ENCODE measurements at places on chromosomes 12 and 14.

GRCh38 chr12:27290501-27291168, 42.0 kb upstream of the BMAL2 start:
- no peak for DNase-seq

- DNase-seq = peak; percentile 65
Measured at GRCh38 chr14:77369285-77369684, 7.6 kb downstream of the TMED8 start.

GRCh38 chr14:81388336-81388735, 11.8 kb downstream of the STON2 start:
- DNase-seq = no peak

DNA sequence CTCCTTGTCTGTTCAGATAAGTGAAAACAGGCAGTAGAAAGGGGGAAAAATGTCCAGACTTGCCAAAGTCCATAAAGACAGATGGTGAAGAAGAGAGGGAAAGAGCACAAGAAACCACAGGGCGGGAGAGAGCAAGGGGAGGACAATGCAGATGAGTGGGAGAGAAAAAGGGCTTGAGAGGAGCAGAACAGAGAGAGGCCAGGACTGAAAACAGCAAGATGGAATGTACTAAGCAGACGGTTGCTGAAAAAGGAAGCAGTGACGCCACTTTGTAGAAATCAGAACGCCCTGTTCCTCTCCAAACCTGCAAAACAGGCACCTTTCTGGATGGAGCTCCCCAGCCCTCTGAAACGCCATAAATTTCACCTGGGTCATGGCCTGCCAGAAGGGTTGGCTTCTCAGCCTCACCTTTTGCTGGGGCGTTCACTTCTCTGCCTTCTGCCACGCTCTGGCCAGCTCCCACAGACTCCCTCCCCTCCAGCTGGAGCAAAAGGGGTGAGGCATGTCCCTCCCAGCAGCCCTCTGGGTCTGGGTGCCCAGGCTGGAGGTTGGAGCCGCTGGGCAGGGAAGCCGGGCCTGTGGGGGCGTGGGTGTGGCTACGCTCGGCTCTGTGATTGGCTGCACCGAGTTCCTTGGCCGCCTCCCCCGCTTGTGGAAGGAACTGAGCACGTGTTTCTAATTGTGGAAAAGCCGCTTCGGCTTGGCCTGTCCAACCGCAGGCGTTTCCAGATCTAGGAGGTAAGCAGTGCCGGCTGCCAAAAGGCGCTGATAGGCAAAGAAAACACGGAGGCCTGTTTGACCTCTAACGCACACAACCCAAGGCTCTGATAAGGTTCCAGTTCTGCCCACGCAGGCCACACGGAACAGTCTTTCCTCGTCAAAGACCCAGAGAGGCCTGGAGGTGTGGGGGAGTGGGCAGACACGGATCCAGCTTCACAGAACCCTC, 29.3 kb downstream of the SLC7A8 start:
- peak; percentile 10 for DNase-seq

- DNase-seq = no peak
Measured at GRCh38 chr12:115398311-115398781, 714.4 kb upstream of the TBX3 start.

- DNase-seq = no peak
Measured at GRCh38 chr12:49230805-49231194, 34.1 kb upstream of the TUBA1C start.

DNA sequence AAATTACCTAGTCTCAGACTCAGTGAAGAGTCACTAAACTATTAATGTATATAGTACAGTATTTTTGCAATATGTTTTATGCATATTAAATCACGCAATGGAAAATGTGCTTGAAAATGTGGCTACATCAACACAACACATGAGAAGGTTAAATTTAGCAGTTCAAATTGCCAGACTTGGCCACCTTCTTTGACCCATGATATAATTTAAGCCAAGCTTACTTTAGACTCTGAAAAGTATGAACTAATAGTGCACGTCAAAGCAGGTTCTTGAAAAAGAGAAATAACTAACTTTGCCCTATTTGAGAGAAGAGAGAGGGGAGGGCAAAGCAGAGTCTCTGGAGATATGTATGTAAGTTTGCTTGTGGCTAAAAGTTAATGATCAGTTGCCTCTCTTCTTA, 68.7 kb downstream of the SLC16A7 start:
- DNase-seq = no peak

GRCh38 chr14:66920196-66920595, 269.0 kb upstream of the GARIN2 start:
- no peak for DNase-seq

DNA sequence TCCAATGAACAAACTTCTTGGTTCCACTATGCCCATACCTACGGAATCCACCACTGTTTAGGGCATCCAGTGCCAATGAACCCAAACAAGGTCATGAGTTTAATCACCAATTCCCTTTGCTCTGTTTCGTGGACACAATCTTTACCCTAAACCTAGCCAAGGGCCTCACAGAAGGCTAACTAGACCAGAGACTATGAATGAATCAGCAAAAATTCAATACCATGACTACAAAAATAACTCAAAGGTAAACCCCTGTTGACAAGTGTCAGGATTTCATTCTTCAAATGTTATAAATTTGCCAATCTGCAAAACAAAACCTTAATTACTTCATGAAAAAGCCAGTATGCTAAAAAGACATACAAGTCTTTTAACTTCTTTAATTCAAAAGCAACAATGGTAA, 96.7 kb downstream of the CEP128 start:
- no peak for DNase-seq

DNA sequence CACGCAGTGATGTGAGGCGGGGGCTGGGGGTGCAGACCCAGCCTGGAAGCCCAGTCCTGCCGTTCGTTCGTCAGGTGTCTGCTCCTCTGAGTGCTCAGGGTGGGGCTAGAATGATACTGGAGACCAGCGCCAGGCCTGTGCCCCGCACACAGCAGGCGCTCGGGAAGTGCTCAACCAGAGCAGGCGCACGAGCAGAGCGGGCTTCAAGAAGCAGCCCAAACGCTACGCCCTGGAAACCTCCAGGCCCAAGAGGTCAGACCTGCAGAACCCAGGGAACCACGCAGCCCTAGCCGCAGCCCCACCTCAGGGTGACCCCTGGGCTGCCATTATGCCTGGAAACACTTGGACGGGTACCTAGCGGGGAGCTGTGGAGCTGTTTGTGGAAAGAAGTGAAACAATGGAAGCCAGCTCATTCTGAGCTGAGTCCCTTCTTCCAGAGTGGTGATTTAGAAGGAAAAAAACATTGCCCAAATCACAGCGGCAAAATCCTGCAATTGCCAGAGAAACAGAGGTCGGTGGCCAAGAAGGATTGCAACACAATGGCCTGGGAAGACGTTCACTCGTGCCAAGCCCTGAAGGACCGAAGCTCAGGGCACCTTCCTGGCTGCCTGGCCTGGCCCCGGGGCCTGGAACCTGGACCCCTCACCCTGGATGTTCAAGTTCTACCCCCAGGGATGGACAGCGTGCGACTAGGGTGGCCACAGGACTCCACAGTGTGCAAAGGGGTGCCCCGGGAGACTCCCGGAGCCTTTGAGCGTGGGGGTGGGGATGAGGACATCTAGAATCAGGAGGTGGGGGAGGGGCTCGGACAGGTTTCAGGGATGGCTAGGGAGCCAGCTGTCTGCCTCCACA, 40.4 kb upstream of the DIO3 start:
- DNase-seq = no peak

DNA sequence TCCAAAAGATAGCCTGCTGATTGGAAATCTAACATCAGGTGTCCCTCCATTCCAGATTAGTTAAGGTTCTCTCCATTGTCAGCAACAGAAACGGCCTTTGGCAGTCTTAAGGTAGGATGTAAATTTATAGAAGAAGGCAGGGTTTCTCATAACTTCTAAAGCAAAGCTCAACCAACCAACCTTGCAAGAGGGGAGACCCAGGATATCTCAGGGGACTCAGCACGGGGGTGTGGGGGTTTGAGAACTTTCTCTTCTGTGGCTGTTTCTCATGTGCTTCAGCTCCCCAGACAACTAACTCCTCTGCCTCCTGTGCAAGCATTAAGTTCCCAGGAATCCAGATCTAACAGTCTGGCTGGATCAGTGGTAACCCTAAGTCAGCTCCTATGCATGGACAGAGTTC, 148.1 kb downstream of the RIMBP2 start:
- DNase-seq = no peak

GRCh38 chr12:88839486-88839885, 259.2 kb upstream of the KITLG start:
- DNase-seq = no peak

- no peak for DNase-seq
Measured at GRCh38 chr12:108447168-108447832, 67.8 kb upstream of the FICD start.

- DNase-seq = peak; percentile 16
Measured at GRCh38 chr14:79809849-79810612, 401.3 kb downstream of the DIO2 start.

- DNase-seq = no peak
Measured at GRCh38 chr14:74510959-74511409, 17.4 kb downstream of the ISCA2 start.

DNA sequence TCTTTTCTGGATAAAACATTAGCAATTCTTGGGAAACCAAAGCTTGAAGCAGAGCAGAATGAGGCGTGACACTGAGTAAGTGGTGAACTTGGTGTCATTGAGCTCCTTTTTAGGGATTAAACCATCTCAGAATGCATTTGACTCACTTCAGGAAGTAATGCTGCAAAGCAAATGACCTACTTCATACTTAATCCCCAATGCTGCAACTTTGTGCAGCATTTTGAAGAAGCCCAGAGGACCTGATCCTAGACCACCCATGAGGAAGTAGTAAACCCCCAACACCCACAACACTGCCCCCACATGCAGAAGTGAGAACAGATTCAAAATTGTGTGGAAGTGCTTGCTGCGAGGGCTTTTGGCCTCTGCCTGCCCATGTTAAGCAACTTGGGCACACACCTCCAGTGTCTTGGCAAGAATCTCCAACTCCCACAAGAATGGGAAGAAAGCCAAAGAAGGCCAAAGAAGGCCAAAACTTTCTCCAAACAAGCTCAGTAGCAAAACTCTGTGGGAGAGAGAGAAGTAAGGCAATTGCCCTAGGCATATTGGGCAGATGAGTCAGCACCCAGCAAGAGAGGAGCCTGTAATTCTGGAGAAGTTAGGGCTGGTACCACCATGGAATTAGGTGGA, 69.2 kb upstream of the ETV6 start:
- no peak for DNase-seq

All from Jurkat, Clone E6-1 (cell line).